ENCODE measurements at places on chromosomes 5 and 9. TPM values are rescaled to one million over a fixed set of nuclear protein-coding genes. Genes with fewer than 3 reads are reported as not detected.

DNA sequence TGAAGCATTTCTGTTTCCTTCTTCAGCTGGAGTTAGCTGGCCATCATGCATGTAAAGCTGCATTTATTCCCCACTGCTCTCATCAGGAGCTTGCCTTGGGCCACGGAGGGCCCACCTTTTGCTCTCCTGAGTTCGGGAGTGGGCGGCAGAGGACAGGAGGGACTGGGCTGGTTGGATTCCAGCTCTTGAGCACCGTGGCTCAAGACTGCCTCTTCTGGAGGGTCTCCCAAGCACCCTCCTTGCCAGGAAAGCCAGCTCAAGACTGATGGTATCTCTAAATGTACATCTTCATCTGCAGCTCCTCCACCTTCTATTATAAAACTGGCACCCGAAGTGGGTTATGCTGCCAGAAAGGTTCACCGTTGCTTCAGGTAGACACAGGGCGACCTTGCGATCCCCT is 399.6 kb upstream of the IRX1 start:
- no peak for DNase-seq

DNA sequence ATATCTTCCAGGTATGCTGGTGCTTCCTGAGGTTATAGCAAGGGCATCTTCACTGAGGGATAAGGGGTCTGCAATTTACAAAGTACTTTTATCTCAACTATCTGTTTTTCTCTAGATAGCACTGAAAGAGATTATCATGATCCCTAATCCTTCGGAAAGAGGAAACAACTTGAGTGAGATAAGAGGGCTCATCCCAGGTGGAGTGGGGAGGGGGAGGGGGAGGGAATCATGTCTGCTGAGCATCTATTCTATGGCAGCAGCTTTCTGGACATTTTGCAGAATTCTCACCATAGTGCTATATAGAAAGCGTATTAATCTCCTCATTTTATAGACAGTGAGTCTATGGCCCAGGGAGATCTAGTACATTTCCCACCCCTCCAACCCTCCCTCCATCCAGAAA is 5.9 kb downstream of the TNFSF15 start:
- DNase-seq, result no peak

LCN10 gene
- 0.21 TPM for total RNA-seq

- no peak for DNase-seq
Measured at GRCh38 chr5:41921874-41922273, 3.2 kb upstream of the FBXO4 start.

GRCh38 chr9:119934497-119934896 is 565.3 kb upstream of the BRINP1 start:
- DNase-seq, result no peak

GRCh38 chr5:148791696-148792095 is 34.7 kb upstream of the ADRB2 start:
- no peak for DNase-seq

SPINK7 gene
- not detected for total RNA-seq

DNA sequence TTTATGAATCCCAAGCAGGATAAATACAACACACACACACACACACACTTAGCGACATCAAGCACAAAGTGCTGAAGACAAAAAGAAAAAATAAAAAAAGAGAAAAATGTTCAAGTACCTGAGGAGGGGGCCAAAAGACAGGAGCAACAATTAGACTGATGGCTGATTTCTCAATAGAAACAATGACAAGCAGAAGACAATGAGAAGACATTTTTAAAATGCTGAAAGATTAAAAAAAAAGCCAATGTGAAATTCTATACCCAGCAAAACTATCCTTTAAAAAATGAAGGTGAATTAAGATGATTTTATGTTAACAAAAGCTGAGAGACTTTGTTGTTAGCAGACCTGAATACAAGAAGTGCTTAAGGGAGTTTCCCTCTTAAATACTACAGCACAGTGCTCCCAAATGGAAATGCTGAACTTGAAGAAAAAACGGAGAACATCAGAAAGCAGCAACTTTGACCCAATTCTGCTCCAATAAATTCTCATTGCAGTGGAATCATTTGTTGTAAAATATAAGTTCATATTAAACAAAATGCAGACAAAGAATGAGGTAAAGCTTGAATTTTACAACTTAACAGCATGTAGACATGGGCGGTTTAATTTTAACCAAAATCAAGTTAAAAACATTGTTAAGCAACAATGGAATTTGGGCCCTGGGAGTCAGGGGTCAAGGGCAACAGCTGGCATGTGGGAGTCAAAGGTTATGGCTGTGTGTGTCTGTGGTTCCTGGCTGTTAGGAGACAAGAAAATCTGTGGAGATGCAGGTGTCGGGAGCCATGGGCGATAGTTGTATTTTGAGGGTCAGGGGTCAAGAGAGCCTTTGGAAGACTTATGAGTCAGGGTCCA is 776 bp upstream of the RANBP17 start:
- DNase-seq, result no peak

- no peak for DNase-seq
Measured at GRCh38 chr9:132804576-132805295, 73.3 kb downstream of the AK8 start.

PCDHA4 gene
- not detected for total RNA-seq

ANKRD31 gene
- total RNA-seq, result 0.22 TPM

ECPAS gene
- total RNA-seq, result 114 TPM

DNA sequence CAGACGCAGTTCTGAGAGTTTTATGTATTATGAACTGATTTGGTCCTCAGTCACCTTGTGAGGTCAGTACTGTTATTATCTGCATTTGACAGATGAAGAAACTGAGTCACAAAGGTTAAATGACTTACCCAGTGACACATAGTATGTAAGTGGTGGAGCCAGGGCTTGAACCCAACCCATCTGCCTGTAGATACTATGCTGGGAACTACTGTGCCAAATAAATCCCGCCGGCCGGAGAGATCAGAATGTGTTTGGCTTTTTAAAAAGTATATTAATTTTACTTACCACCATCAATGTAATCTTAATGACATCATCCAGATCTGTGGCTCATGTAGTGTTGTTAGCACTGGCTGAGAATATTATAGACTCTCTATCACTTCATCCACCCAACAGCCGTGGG is 80.8 kb downstream of the ZNF618 start:
- no peak for DNase-seq

CORO2A gene
- total RNA-seq, result 0.95 TPM

DNA sequence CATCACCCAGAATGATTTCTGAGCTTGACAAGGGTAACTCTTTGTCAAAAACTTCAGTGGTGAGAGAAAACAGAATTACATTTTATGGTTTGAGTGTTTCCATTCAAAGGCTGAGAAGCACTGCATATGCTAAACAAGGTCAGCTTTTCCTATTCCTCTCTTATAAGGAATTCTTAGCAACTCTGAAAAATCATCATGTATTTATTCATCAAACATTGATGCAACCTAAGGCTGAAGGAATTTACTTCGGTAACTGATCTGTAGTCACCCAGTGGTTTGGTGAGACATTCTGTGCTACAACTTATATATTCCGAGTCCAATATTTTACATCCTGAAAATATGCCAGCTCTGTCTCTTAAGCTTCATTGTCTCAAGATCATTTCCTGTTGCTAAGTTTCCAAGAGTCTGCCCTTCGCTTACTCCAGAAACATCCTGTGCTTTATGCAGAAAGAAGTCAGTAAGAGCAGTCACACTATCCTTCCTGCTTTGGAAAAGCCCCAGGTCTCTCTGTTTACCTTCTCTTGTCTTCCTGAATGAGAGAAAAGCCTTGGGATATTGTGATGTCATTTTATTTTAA is 176.6 kb upstream of the TBCA start:
- no peak for DNase-seq

GARIN3 gene
- total RNA-seq, result not detected

- no peak for DNase-seq
Measured at GRCh38 chr5:65055938-65056337, 287.2 kb downstream of the CWC27 start.

NUTM2G gene
- not detected for total RNA-seq

- DNase-seq, result peak; percentile 63
Measured at GRCh38 chr9:35729700-35730485, 2.1 kb downstream of the TLN1 start.

ZNF366 gene
- not detected for total RNA-seq

EGFLAM gene
- not detected for total RNA-seq

GRCh38 chr5:180074462-180074861 is 2.9 kb upstream of the RNF130 start:
- no peak for DNase-seq

- no peak for DNase-seq
Measured at GRCh38 chr5:144284036-144284435, 113.4 kb downstream of the KCTD16 start.

DNA sequence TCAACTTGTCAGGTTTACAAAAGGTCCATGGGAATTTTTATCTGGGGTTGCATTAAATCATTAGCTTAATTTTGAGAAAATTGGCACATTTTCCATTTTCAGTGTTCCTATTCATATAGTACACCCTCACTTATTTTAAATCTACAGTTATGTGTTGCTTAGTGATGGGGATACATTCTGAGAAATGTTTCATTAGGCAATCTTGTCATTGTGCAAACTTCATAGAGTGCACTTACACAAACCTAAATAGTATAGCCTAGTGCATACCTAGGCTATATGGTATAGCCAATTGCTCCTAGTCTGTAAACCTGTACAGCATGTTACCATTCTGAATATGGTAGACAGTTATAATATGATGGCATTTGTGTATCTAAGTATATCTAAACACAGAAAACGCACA is 19.8 kb upstream of the FAM151B start:
- no peak for DNase-seq

- no peak for DNase-seq
Measured at GRCh38 chr5:148913985-148914431, 87.6 kb downstream of the ADRB2 start.

- DNase-seq, result no peak
Measured at GRCh38 chr9:112495614-112496013, 9.0 kb downstream of the KIAA1958 start.

DNA sequence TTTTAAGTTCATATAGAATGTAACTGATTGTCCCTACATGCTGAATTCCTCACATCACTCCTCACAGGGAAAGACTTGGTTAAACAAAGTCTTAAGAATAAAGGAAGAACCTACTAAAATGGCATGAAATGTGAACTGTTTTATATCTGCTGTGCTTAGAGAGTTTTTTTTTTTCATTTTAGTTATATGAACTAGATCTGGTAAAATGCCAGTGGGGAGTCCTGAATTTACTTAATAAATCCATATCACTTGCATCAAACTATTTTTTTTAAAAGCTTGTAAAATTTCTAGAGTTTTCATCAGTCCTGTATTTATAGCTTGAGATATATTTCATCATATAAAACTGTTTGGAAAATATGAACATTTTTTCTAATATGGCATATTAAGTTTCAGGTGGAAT is 1528.6 kb downstream of the EFNA5 start:
- DNase-seq, result no peak

COL15A1 gene
- 0.47 TPM for total RNA-seq

LRRC14B gene
- not detected for total RNA-seq

SLC4A9 gene
- not detected for total RNA-seq

- no peak for DNase-seq
Measured at GRCh38 chr5:142327111-142327842, 2.5 kb upstream of the SPRY4 start.

PCDHA5 gene
- not detected for total RNA-seq

DNA sequence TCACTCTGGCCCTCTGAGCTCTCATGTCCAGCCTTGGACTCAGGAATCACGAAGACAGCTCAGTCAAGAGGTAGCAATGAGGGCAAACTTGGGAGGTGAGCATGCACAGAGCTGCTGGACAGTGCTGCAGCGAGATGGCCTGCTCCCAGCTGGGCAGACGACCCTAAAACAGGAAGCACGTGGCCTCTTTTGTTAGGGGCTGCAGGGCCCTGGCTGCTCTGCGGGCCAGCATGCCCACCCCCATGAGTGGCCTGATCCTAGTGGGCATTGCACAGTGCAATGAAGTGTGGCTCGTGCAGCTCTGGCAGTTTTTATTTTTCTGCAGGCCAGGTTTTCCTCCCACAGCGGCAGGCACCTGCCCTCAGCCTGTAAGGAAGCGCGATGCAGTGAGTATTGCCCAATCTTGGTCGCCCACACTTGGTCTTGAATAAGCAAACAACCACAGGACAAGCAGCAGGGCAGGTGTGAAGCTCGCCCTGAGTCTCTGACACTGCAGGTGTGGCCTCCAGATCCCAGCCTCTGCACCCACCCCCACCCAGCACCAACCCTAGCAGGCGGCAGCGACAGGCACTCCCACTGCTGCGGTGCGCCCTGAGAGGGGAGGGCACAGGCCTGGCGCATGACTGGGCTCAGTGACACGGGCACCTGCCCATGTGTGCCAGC is 60.8 kb downstream of the SEMA4D start:
- DNase-seq, result peak; percentile 72

FCN2 gene
- not detected for total RNA-seq

DNA sequence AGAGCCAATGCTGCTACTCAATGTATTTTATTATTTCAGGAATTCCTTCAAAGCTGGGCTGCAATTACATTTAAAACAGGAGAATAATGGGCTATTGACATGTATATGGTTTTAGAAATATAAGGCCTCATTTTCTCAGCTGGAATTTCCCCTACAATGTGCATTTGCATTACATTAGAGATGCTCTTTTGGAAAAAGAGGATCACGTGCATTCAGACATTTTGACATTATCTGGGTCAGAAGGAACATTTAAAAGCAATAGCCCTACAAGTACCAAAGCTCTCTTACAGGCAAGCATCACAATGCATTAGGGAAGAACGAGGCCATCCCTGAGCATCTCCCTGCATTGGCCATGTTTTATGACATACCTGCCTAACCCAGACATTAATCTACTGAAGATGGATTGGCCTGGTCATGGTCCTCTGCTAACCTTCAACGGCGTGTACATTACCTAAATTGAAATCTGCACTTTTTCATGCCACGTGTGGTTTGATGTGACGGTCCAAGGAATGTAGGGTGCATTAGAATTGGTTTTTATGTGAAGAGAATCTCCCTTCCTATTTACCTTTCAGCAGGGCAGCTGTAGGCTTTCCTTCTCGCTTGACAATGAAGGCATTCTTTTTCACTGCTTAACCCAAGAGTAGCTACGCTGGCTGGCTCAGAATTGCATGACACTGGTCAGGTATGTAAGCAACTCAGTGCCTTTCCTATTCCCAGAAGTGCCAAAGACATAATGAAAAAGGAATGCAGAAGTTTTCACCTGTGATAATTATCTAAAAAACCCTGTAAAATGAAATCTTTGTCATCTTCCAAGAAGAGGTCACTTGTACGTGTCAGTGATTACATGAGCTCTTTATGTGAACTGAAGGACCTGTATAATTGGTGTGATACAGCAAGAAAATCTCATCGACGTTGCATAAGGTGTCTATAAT is 212.3 kb upstream of the MPDZ start:
- DNase-seq, result no peak

CFAP77 gene
- not detected for total RNA-seq

C9orf152 gene
- total RNA-seq, result not detected

DNA sequence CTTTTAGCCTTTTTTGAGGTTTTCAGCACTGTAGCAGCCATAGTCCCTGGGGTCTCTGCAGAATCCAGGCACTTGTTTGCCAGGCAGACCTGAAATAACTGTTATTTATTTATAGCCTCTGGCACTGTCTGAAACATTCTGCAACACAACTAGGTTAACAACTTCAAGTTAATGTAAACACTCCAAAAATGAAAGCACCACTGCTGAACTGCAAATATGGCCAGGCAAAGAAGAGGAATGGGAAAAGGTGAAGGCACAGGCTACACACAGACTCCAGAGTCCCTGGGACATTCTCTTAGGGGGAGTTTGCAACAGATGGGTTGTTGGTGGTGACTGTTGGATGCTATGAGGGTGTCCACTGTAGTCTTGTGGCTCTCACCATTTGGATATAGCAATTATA is 369.0 kb downstream of the MAT2B start:
- DNase-seq, result no peak

All from natural killer cell treated with Interleukin-12 subunit alpha and Interleukin-12 subunit beta and Interleukin-15 and Interleukin-18, amount 100 ng/mL, for 72 hours (primary cell).